ENCODE measurements at places on chromosomes 1 and 21. TPM values are rescaled to one million over a fixed set of nuclear protein-coding genes. Genes with fewer than 3 reads are reported as not detected.
A peak's percentile ranks its signal among the peaks of the same experiment; 100 is the strongest.

The OPRD1 gene
- not detected for polyA plus RNA-seq

The PADI2 gene
- polyA plus RNA-seq, result 0.07 TPM

The GPR153 gene
- polyA plus RNA-seq, result 3.7 TPM

The AGBL4 gene
- polyA plus RNA-seq, result 0.04 TPM

The SCCPDH gene
- 22.7 TPM for polyA plus RNA-seq

The AK5 gene
- 0.25 TPM for polyA plus RNA-seq

The NR1I3 gene
- polyA plus RNA-seq, result 0.10 TPM

DNA sequence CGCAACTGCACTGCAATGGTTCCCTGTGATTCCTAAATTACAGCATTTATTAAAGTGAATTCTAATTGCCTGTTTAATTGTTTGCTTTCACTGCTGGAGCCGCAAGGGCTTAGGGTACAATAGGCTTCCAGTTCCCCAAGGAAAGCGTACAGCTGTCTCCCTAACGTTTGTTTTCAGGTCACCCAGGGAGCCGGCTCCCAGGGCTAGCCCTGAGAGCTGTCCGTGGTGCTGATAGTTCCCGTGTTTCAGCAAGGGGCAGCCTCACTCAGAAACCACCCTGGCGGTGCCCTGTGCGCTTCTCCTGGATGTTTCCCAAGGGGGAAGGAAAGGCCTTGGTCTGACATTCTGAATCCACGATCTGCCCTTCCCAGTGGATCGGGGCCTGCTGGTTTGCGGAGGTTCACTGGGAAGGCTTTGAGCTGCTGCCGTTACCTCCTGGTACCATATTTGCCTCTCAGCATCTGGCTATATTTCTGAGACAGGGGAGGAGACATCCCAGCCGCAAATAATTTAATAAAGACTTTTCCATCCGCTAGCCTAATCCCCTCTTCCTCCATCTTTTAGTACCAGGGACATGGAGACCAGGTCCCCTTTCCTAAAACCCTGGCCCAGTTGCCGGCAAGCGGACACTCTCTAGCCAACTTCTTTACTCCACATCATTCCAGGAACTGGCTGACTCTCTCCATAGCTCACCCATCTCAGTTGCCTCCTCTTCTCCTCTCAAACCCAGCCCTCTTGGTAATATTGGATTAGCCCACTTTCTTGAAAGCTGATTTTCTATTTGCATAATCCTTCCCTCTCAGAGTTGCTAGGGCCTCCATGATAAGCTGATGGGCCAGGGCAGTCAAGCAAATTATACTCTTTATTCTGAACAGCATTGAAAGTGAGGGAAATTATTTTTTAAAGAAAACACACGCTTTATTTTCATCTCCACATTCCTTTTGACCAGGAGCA, 149.0 kb downstream of the IGSF21 start:
- peak; percentile 46 for DNase-seq

DNA sequence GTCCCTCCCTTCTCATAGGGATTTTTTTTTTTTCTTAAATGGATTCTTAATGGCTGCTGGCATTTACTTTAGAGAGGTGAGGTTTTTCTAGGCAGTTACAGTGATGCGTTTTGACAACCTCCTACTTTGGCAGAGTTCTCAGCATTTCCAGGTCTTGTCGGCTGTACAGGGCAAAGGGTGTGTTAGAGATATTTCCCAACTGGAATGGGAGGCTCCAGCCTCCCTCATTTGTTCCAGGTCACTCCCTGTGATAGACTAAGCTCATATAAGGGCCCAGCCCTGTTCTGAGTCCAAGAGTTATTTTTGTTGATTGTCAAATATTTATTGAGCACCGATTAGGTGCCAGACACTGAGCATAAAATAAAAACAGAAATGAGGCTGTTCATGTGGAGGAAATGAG, 7.6 kb upstream of the XKR8 start:
- no peak for DNase-seq

- DNase-seq, result no peak
Measured at GRCh38 chr21:29379517-29380054, 80.9 kb downstream of the BACH1 start.

DNA sequence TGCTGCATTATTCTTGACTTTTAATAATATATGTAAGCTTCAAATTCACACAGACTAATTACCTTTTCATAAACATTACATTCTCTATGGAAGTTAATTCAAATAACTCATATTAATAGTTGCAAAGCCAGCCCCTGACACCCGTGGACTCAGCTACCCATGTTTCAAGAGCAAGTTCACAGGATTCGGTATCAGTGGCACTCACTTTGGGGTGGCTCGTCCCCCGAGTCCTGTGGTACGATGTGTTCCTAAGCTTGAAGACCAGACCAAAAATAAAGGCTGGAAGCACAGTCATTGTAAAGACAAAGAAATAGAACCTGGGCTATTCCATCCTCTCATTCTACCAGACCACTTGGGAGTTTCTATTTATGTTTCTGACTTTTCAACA, 70.9 kb downstream of the ITPKB start:
- DNase-seq, result no peak

DNA sequence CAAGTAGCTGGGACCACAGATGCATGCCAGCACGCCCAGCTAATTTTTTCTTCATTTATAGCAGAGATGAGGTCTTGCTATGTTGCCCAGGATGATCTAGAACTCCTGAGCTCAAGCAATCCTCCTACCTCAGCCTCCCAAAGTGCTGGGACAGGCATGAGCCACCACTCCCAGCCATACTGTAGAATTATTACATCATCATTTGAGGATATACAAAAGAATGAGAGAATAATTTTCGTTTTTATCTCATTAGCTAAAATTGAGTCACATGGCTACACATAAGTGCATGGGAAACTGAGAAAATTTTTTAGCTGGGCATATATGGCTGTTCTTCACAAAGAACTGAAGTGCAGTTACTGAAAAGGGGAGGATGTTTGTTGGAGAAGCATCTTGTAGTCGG, 21.2 kb downstream of the STXBP3 start:
- DNase-seq, result no peak

DNA sequence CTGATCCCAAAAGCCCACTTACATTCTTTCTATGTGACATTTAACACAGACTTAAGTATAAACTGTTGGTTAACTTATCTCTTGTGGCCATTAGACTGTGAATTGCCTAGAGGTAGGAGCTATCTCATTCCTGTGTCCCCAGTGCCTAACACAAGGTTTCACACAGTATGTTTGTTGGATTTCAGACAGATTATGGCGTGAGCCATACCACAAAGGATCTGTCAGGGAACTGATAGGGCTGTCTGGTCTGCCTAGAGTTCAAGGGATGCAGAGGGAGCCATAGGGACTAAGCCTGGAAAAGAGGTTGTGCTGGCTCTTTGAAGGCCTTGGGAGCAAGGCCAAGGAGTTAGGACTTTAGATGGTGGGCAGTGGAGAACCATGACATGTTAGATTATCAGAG, 40.0 kb downstream of the MEF2D start:
- DNase-seq, result no peak

DNA sequence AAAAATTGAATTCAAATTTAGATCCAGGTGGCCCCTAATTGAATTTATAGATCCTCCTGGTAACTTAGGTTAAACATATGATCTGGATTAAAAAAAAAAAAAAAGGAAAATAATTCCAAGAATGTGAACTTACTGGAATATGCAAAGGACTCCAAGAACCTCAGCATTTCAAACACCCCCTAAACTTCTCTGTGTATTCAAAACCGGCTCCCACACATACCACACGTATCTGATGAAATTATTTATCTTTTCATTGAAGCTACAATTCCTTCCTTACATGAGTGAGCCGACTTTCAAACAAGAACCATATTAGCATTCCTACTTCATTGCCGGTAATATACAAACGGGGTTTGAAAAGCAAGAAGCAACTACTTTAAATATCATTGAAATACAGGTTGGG, 61.4 kb upstream of the FMN2 start:
- DNase-seq, result no peak

GRCh38 chr1:228883535-228883934, 148.3 kb downstream of the RHOU start:
- DNase-seq, result no peak

- no peak for DNase-seq
Measured at GRCh38 chr1:64680599-64680998, 64.3 kb upstream of the RAVER2 start.

GRCh38 chr1:44036409-44037139, 5.3 kb upstream of the SLC6A9 start:
- peak; percentile 60 for DNase-seq

GRCh38 chr1:208763971-208764370, 519.8 kb upstream of the PLXNA2 start:
- DNase-seq, result no peak

Measured in heart right ventricle (tissue), 16 donors.